ENCODE measurements at places on chromosomes 5 and 9. TPM values are rescaled to one million over a fixed set of nuclear protein-coding genes. Genes with fewer than 3 reads are reported as not detected.

The ST8SIA4 gene
- 4.5 TPM for polyA plus RNA-seq

The COMMD10 gene
- 29.2 TPM for polyA plus RNA-seq

The C7 gene
- 1.3 TPM for polyA plus RNA-seq

The NMUR2 gene
- polyA plus RNA-seq: 0.86 TPM

The TLX3 gene
- polyA plus RNA-seq: not detected

DNA sequence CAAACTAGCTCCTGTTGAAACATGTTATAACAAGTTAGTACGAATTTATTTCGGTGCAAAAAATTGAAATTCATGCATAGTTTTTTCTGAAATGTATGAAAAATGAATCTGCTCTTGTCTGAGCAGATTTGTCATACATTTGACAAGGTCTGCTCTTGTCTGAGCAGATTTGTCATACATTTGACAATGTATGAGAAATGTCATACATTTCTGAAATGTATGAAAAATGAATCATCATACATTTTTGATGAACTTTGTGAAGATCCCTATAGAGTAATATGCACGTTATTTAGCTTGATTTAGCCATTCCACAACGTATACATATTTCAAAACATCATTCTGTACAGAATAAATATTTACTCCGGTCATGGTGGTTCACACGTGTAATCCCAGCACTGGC lies 85.9 kb upstream of the PARP8 start:
- no peak for DNase-seq

DNA sequence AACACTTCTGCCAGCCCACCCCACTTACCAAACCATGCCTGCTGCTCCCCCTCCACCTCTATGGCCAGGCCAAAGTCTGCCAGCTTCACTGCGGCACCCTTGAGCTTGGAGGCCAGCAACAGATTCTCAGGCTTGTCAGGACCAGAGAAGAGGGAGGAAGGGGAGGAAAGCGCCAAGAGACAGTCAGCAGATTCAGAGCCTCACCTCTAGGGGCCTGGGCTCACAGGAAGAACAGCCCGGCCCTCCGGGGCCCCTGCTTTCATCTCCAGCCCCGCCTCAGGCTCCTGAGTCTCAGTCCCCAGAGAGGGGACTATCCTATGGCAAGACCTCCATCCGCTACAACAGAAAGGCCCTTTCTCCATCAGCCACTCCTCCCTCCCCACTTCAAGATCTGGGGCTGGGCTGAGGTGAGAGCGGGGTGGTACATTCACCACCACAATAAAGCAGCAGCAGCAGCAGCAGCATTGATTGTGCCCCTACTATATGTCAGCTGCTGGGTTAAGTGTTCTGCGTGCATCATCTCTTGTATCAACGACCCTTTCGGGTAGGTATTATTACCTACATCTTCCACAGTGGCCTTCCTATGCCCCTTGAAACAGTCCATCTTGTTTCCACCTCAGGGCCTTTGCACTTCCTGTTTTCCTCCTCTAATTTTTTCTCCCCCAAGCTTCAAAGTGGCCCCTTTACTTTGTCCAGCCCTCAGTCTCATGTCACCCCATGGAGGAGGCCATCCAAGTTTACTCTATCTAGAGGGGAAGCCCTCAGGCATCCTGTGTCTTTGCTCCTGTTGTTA lies 36.0 kb downstream of the CAMK2A start:
- no peak for DNase-seq

- peak; percentile 74 for DNase-seq
Measured at GRCh38 chr5:163695830-163696578, 190.6 kb downstream of the MAT2B start.

DNA sequence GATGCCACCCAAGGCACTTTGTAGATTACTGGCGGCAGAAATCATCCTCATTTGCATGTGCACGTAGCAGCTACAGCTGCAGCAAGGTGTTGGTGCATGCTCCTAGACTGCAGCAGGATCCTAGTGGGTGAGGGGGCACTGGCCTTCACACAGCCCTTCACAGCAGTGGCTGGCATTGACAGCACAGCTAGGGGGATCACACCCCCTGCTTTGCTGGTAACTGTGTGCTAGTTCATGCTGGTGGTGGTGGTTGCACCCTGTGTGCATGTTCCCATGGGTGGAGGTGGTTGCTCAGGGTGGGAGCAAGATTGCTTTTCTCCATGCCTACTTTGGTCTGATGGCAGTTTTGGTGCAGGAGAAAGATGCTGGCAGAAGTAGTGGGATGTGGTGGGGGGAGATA lies 1695.1 kb upstream of the CDH6 start:
- no peak for DNase-seq

- DNase-seq: peak; percentile 88
Measured at GRCh38 chr9:121499427-121500164, at the start of gene GGTA1. Gene GGTA1, minus strand, starts transcription at chr9:121499844. Its CDS starts 31,922 bp downstream, at chr9:121467922.

Measured in muscle of leg (tissue), 16 donors.